ENCODE measurements at places on chromosomes 7 and 10. TPM values are rescaled to one million over a fixed set of nuclear protein-coding genes. Genes with fewer than 3 reads are reported as not detected.

Gene HOXA2
- not detected for total RNA-seq

DNA sequence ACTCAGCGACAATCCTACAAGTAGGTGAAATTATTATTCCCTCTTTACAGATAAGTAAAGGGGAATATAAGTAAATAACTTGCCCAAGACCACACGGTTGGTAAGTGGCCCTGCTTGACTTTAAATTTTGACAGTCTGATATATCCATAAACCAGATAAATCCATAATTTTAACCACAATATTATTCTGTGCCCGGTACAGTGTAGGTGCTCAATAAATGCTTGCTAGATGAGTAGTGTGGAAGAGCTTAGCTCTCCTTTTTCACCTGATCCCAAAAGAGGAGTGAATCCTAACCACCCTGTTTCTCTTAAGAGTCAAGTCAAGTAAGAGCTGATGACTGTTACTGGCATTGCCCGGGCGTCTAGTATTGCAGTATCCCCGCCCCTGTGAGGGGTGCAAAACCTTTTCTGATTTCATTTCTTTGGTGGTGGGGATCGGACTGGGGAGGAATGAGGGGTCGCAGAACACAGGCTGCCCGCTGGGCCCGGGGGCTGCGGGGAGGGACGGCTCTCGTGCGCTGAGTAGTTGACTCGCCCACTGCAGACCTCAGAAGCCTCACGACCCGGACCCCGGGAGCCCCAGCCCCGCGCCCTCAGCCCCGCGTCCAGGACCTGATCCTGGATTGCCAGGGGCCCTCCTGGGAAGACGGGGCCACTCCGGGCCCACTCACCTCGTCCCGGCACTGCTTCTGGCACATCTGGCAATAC, 490 bp downstream of the KIN start:
- DNase-seq, result no peak

DNA sequence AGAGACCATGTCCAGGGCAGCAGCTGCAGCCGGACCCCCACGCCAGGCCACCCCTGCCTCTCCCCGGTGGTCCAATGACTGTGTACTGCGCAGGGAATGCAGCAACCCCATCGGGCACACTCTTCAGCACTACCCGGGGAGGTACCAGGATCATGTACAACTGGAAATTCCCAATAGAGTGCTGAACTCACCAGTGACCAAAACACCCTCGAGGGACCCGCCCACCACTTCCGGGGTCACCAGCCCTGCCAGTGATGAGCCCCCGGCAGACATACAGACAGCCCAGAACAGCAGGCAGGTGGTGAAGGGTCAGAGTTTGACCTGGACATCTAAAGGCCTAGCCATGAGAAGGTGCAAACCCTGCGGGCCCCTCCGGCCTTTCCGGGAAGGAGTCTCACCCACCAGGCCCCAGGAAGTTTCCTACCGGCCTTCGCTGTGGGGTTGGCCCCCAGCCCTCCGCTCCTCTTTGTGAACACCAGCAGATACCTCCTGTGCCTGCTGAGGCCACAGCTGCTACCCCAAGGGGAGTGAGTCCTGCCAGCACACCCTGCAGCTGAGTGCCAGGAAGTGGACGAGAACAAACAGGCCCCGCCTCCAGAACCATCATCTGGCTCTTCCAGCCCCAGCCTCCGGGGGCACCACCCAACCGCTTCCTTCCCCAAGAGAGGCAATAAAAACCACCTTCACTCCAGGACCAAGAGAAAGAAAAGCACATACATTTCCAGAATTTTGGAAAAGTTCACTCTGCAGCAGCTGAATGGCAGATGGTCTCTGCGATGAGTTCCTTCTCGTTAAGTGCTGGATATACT, 5.0 kb upstream of the ANKRD61 start:
- peak; percentile 29 for DNase-seq

Gene SHH
- total RNA-seq, result not detected

DNA sequence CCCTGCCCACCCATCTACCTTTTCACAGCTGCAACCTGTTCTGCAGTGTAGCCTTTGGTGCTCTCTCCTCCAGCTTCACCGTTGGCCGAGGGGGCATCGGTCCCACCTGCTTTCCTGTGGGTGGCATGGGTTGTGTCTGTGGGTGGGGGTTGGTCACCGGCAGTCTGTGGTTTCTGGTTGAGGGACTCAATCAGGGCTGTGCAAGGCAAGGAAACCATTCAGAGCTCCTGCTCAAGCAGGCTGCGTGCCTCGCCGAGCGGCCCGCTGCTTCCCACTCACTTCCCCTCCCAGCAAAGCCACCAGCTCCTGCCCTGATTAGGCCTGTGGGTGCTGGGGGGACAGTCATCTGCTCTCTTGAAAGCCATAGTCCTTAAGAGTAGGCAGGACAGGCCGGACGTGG, 9.8 kb downstream of the DNAJB12 start:
- no peak for DNase-seq

- DNase-seq, result no peak
These were observed 67.3 kb upstream of the PDZD8 start for GRCh38 chr10:117442521-117442920.
